ENCODE measurements at places on chromosomes 6 and 20.

DNA sequence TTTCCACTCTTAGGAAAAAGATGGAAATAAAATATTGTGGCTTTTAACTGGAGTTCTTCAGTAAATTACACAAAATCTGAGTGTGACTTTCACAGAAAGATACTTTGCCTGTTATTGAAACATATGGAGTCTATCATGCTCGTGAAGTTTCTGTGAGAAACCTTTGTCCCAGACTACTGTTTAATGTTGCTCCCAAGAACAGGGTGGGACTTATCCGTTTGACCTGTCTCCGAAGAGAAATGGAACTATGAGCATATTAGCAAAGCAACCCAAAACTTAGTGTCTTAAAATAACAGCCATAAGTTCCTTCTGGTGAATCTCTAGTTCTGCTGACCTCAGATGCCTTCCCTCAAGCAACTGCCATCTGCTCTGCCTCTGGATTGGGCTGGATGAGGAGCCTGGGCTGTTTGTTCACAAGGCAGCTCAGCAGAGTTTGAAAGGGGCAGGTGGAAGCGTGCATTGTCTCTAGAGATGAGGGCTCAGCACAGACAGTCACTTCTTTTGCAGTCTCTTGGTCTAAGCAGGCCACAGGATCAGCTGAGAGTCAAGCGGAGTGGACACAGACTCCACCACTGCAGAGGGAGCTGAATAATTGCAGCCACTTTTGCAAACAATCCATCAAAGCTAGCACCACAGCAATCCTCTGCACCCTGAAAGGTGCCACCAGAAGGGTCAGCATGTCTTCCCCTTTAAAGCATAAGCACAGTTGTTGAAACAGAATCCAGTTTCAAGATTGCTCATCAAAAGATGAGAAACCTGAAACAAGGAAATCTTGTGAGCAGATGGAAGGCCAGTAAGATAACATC is 52.8 kb downstream of the MYB start:
- H3K27ac ChIP-seq = peak overlapping the region; percentile 81
- no peak overlapping the region for H3K4me3 ChIP-seq
- DNase-seq = peak; percentile 59
- peaks cover 59% of the 10 kb centered on the region for H3K4me1 ChIP-seq
- no peaks in the 10 kb centered on the region for H3K36me3 ChIP-seq

GRCh38 chr6:66245231-66245630 is 538.2 kb upstream of the EYS start:
- H3K36me3 ChIP-seq = no peaks in the 10 kb centered on the region
- no peaks in the 10 kb centered on the region for H3K4me1 ChIP-seq
- DNase-seq = no peak
- no peaks in the 10 kb centered on the region for H3K27me3 ChIP-seq
- H3K27ac ChIP-seq = no peak overlapping the region

- no peak for DNase-seq
- H3K36me3 ChIP-seq = no peaks in the 10 kb centered on the region
- no peaks in the 10 kb centered on the region for H3K4me1 ChIP-seq
- H3K27ac ChIP-seq = no peak overlapping the region
- no peak overlapping the region for H3K4me3 ChIP-seq
These were observed 12.5 kb upstream of the TMEM242 start for GRCh38 chr6:157335829-157336228.

- no peak for DNase-seq
- H3K27ac ChIP-seq = peak overlapping the region; percentile 64
- peaks cover 55% of the 10 kb centered on the region for H3K4me1 ChIP-seq
- peak overlapping the region; percentile 11 for H3K4me3 ChIP-seq
- H3K36me3 ChIP-seq = peaks cover 23% of the 10 kb centered on the region
These were observed 9.4 kb downstream of the HSF2 start for GRCh38 chr6:122408702-122409458.

DNA sequence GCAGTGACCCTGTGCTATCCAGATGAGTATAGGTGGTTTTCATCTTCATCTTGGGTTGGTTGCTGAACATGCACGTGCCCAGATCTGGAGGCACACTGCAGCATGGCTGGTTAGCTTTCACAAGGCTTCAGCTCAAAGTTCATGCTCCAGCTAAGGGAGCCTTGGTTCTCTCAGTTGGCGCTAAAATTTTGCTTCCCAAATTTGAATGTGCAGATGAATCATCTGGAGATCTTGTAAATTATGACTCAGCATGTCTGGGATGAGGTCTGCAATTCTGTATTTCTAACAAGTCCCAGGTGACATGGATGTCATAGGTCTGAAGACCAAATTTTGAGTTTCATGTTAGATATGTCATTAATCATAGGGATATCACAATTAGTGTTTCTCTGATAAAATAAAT is 230.8 kb downstream of the FOXA2 start:
- no peak overlapping the region for H3K4me3 ChIP-seq
- peaks cover 17% of the 10 kb centered on the region for H3K27me3 ChIP-seq
- no peaks in the 10 kb centered on the region for H3K4me1 ChIP-seq
- no peaks in the 10 kb centered on the region for H3K36me3 ChIP-seq

GRCh38 chr20:750801-751200 is 17.5 kb downstream of the SLC52A3 start:
- no peaks in the 10 kb centered on the region for H3K36me3 ChIP-seq
- no peak overlapping the region for H3K27ac ChIP-seq
- H3K4me1 ChIP-seq = no peaks in the 10 kb centered on the region
- no peak for DNase-seq
- no peak overlapping the region for H3K4me3 ChIP-seq

Data from DND-41 (cell line).